ENCODE measurements at places on chromosomes 12 and 14.

DNA sequence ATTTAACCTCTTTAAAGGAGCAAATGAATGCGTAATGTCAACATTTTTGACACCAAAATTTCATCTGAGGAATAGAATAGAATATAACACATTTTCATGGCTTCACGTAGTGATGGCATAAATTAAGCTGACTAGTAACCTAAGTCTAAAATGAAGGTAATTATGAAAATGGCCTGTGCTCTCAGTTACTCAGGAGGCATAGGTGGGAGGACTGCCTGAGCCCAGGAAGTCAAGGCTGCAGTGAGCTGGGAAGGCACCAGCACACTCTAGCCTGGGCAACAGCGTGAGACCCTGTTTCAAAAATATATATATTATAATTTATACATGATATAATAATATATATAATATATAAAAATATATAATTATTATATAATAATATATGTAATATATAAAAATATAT, 383.2 kb upstream of the ATP2B1 start:
- peak; percentile 20 for DNase-seq

- DNase-seq = no peak
Measured at GRCh38 chr12:26994109-26994508, 20.1 kb downstream of the TM7SF3 start.

DNA sequence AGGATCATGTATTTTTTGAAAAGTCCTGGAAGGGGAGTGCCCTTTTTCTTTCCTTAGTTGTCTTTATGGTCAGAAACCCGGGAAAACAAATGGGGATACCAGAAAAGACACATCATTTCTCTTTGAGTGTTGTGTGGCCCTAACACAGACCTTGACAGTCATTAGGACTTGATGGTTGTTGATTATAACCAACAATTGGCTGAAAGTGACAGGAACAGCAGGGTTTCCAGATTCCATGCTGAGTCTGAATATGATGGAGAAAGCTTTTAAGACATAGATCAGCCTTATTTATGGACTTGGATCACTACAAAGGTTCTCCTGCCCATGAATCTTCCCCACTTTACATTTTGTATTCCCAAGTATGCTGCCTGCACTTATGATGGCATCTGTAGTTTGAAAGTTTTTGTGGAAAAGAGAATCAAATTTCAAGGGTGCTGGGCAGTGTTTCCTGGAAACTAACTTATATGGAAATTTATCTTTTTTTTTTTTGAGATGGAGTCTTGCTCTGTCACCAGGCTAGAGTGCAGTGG, 30.4 kb downstream of the POLR3B start:
- DNase-seq = no peak

- DNase-seq = peak; percentile 6
Measured at GRCh38 chr14:78904094-78904493, 733.9 kb downstream of the NRXN3 start.

- DNase-seq = no peak
Measured at GRCh38 chr12:17866802-17867201, 223.2 kb downstream of the RERGL start.

DNA sequence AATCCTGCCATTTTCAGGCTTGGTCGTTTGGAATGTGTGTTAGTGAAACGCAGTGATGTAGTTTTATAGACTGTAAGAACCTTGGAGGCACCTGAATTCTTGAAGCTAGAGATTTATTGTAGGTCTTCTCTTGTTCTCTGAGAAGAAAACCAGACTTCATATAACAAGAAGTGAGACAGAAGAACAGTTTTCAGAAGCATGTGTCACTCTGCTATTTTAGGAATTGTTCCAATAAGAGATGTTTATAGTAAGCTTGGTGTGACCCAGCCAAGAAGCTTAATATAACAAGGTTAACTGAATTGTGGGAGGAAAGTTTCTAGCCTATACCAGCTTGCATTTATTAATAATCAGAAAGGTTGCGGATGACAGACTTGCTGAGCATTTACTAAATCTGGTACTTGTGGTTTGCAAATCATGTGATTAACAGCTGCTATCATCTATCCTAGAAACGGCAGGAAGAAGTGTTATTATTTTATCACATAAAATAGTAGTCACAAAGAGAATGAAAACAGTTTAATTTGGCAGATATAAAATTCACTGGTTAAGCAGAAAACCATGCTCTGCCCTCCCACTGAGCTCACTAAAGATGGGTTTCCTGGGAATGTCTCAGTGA, 49.2 kb upstream of the BCAT1 start:
- DNase-seq = peak; percentile 45

- DNase-seq = peak; percentile 70
Measured at GRCh38 chr14:103185051-103186029, 62.1 kb downstream of the TNFAIP2 start.

DNA sequence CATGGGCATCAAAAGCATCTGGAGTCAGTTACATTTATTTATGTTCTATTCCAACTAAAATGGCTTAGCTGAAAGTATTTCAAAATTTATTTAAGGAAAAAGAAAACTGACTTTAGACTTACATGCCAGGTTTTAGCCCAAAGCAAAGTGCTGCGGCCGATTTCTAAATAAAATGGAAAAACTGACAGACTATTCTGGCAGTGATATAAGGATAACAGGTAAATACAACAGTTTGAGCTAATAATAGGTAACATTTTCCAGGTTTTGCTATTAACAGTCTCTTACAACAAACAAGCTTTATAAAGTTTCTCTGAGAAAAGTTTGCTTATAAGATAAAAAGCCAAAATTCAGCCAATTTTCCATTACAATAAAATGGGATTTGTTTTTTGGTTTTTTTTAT, 937.2 kb upstream of the FLRT2 start:
- DNase-seq = no peak

DNA sequence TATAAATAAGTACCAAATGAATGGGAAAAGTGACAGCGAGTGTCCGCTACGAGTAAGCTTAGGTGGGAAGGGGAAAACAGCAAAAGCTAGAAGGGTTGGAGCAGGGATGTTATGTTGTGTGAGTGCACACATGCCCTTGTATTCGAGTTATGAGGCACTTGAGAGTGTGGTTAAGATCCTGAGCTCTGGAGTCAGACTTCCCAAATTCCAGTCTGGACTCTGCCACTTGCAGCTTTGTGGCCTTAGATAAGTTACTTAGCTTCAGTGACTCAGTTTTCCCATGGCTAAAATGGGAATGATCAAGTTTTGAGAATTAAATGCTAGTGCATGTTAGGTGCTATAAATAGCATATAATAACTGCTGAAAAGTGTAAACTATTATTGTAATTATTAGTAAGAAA, 44.9 kb downstream of the KTN1 start:
- DNase-seq = no peak

- no peak for DNase-seq
Measured at GRCh38 chr12:131076791-131077747, 123.4 kb downstream of the ADGRD1 start.

DNA sequence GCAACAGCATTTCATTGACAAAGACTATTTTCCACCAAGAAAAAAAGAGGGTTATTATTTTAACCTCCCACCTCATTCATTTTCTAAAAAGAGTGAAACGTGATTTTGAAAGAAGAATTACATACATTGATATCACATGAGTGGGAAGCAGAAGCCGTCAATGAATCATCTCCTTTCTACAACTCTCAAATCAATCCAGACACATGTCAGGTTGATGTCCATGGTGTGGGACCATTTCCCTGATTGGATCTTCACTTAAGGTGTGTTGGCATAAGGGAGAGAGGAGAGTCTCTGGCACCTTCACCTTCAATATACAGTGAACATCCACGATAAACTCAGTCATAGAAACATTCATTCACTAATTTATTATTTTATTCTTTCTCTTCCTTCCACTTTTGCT, 1095.1 kb downstream of the BCL11B start:
- no peak for DNase-seq

All from ELR (cell line).